ENCODE measurements at places on chromosomes 11 and 22.

DNA sequence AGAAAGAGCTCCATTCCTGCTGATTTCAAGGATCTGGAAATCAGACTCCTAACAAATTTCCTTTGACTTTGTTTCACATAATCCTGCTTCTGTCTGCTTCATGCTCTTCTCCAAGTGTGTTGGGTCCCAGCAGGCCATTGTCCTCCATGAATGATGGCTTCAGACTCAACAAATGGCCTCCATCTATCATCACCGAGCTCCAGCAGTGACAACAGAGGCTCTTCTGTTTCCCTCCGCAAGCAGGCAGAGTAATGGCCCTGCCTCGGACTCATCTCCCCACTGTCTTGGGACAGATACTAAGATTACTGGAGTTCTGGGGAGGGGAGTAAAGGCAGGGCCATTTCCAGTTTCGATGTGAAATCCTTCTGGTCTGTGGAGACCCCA is 127.3 kb downstream of the TENM4 start:
- DNase-seq = no peak

- no peak for DNase-seq
Measured at GRCh38 chr11:93474123-93474522, 69.1 kb downstream of the SMCO4 start.

- DNase-seq = no peak
Measured at GRCh38 chr22:31866918-31867317, 77.4 kb upstream of the YWHAH start.

DNA sequence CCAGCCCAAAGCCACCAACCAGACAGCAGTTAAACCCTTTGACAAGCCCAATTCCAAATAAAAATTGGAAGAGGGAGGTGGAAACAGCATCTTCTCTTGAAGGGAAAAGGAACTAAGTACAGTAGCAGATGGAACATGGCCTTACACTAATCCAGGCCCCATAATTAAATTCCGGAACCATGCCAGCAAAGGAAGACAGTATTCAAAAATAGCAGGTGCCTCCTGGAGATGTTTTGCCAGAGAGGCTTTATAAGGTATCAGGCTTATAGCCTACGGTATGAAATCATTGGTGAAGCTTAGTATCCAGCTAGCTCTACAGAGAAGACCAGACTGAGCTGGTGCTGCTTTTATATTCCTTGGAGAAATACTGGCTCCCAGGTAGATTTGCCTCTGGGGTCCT is 344.1 kb upstream of the API5 start:
- no peak for DNase-seq

DNA sequence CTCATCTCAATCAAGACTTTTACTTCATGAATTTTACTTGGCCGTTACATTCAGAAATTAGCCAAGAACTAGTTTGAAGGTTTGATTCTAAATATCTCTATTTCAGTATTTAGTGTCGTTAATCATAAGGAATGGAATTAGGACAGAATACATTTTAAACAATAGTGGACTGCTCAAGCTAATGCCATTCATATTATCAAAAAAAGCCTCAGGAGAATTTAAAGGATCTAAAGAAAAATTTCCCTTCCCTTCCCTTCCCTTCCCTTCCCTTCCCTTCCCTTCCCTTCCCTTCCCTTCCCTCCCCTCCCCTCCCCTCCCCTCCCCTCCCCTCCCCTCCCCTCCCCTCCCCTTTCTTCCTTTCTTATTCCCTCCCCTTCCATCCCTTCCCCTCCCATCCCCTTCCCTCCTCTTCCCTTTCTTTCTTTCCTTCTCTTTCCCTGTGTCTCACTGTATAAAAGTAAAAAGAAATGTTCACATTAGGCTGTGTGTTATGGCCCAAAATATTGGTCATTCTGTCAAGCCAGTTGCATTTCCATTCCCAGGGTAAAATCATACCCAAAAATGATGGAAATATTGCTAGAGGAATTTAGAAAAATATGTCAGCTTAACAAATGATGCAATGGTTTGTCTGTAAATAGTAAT is 717.8 kb downstream of the LUZP2 start:
- no peak for DNase-seq

DNA sequence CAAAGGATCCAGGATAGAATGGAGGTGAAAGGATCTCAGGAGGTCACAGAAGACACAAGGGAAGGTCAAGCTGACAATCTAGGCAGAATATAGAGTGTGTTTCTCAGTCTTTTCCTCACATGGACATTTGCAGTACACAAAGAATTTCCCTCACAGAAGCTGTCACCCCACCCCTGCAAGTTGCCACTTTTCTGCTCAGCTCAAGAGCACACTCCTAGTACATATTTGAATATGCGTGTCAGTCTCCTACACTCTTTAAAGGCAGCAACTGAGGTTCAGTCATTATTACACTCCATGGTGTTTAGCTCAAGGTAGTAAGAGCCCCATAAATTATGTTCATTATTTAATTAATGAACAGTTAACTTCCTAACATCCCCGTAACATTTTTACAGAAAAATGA is 59.1 kb downstream of the ETS1 start:
- DNase-seq = no peak

GRCh38 chr22:27377501-27378295 is 423.9 kb downstream of the MN1 start:
- DNase-seq = no peak

- DNase-seq = no peak
Measured at GRCh38 chr11:34990916-34991315, 74.5 kb downstream of the PDHX start.

DNA sequence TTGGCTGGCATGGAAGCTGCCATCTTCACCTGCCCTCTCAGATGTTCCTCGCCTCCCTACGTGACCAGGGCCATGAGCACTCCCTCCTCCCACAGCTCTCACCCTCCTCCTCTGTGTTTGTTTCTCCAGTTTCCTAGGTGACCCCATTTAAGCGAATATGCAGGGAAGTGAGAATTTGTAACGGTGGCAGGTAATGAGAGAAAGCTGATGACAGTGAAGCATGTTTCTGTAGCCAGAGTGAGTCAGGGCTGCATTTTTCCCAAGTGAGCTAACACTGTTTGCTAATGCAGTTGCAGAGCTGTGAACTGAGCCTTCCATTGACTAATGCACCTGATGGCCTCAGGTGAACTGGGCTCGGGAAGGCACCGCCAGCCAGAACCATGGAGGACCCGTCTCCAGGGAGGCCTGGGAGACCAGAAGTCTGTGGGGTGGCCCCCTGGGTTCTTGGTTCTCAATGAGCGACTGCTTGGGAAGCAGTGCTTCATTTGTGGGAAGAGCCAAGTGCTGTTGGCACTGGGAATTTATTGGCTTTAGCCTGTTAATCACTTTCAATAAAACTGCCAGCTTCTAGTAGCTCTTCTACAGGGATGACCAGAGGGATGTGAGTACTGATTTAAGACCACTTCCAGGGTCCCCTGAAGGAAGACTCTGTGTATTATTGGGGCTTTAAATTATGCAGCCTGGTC is 64.5 kb downstream of the BARX2 start:
- DNase-seq = no peak

DNA sequence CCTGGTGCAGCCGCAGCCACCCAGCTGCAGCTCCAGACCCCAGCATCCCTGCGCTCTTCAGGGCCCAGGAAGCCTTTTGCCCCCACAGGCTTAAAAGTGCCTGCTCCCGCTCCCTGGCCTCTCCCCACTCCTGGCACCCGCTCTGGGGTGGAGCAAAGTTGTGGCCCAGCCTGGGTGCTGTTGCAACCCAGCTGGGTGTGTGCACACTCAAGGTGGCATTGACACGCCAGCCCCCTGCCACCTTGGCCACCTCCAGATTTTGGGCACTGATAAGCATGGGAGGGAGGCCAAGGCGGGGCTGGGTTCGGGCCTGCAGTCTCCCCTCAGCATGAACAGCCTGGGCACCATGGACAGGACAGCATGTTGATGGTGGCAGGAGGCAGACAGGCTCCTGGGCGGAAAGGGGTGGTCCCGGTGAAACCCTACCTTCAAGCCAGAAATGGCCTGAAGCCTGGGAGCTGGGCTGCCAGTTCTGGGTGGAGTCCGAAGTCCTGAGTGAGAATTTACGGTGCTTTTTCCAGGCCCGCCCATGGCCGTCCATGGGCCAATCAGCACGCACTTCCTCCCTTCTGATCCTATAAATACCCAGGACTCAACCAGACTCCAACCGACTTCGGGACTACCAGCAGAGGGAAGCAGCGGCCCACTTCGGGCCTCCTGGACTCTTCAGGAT is 23.6 kb upstream of the RNASEH2C start:
- no peak for DNase-seq

DNA sequence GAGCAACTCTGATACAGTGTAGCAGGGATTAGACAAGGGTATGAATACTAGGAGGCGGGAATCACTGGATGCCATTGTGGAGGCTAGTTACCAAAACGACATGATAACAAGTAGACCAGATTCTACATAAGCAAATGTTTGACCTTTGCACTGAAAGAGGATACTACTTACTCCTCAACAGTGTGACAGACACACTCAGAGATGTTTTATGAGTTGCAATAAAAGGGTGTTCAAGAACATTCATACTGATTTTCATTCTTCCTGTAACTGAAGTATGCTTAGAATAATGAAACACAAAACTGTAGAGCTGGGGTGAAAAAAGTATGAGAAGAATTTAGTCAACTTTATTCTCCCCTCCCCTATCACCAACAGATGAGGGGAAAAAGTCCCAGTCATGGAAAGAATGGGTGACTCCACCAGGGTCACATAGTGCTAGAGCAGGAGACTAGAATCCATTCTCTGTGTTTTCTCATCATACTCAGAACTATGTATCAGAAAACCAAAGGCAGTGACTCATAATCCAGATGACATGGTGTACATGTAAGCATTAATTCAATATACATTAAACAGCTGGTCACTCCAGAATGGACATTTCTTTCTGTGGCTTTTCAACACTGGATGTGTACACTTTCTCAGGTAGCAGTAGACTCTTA is 32.8 kb downstream of the ARHGAP20 start:
- DNase-seq = no peak

Data from esophagus squamous epithelium (tissue), 5 donors.